ENCODE measurements at places on chromosomes 5 and 9.

DNA sequence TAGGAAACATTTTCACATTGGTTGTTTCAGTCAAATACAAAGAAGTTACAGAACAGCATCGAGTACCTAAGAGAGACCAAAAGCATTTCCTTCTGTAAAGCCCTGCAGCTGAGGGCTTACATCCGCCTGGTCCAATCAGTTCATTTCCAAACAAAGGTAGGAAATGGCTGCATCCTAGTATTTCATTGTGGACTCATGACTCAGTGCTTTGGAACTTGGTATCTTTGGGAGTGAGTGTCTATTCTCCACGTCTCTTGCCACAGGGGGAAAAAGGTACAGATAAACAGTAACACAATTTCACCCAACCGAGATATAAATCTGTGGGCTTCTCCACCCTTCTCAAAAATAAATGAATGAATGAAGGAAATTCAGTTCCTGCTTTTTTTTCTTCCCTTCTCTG lies 75.4 kb downstream of the NFIB start:
- H3K27ac ChIP-seq: no peak overlapping the region
- H3K36me3 ChIP-seq: no peaks in the 10 kb centered on the region
- DNase-seq: no peak
- no peak overlapping the region for H3K4me3 ChIP-seq
- no peaks in the 10 kb centered on the region for H3K27me3 ChIP-seq

DNA sequence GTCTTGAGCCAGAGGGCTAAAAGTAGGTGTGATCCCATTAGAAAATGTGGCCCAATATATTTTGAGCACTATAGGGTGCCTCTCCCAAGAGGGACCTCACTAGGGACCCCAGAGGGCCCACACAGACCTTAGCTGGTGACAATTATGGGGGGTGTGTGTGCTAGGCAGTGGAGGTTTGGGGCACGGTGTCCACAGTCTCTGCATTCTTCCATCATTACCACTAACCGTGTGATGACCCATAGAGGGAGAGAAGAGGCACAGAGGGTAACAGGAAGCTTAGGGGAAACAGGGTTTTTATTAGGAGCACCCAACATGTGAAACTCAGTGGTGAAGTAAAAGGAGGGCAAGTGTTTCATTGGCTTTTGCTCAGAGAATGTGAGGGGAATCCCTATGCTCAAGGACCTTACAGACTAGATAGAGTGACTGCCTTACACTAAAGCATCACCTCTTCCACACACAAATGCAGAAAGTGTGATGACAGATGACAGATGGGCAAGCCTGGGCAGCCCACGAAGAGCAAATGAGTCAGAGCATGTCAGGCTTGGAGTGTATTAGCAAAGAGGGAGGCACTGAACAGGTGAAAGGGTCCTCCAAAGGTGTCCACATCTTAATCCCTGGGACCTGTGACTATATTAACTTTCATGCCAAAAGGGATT lies 2.5 kb upstream of the ACTL7A start:
- H3K4me3 ChIP-seq: no peak overlapping the region
- DNase-seq: no peak
- H3K4me1 ChIP-seq: no peaks in the 10 kb centered on the region
- H3K27me3 ChIP-seq: no peaks in the 10 kb centered on the region
- H3K27ac ChIP-seq: no peak overlapping the region

- no peak for DNase-seq
- peak overlapping the region; percentile 83 for H3K27ac ChIP-seq
- H3K27me3 ChIP-seq: no peaks in the 10 kb centered on the region
- peaks cover 53% of the 10 kb centered on the region for H3K4me1 ChIP-seq
- no peaks in the 10 kb centered on the region for H3K36me3 ChIP-seq
Observed at GRCh38 chr9:129352146-129352865, 174.2 kb upstream of the IER5L start.

GRCh38 chr9:38038307-38039089 lies 30.5 kb downstream of the SHB start:
- no peak overlapping the region for H3K27ac ChIP-seq
- no peak for DNase-seq
- no peaks in the 10 kb centered on the region for H3K36me3 ChIP-seq
- no peak overlapping the region for H3K4me3 ChIP-seq
- peaks cover 79% of the 10 kb centered on the region for H3K4me1 ChIP-seq

GRCh38 chr5:107146901-107147300 lies 523.8 kb downstream of the EFNA5 start:
- no peak overlapping the region for H3K27ac ChIP-seq
- H3K36me3 ChIP-seq: no peaks in the 10 kb centered on the region
- no peak for DNase-seq
- no peak overlapping the region for H3K4me3 ChIP-seq

GRCh38 chr9:106752581-106752980 lies 110.4 kb upstream of the ZNF462 start:
- no peak overlapping the region for H3K4me3 ChIP-seq
- H3K27ac ChIP-seq: no peak overlapping the region
- no peaks in the 10 kb centered on the region for H3K27me3 ChIP-seq
- H3K4me1 ChIP-seq: no peaks in the 10 kb centered on the region
- DNase-seq: no peak

- H3K27ac ChIP-seq: no peak overlapping the region
- no peaks in the 10 kb centered on the region for H3K27me3 ChIP-seq
- no peak overlapping the region for H3K4me3 ChIP-seq
- no peaks in the 10 kb centered on the region for H3K4me1 ChIP-seq
- no peaks in the 10 kb centered on the region for H3K36me3 ChIP-seq
Observed at GRCh38 chr5:137901011-137901817, 12.0 kb downstream of the PKD2L2 start.

DNA sequence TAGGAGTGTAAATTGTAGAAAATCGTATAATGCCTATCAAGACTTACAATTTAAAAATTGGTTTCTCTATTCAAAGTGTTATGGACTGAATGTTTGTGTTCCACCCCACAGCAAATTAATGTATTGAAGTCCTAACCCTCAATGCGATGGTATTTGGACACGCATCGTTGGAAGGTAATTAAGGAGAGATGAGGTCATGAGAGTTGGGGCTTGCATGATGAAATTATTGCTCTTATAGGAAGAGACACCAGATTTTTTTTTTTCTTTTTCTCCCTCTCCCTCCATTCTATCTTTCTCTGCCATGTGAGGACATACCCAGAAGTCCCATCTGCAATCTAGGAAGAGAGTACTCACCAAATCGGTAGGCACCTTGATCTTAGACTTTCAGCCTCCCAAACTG lies 189.2 kb downstream of the MAN2A1 start:
- no peak for DNase-seq
- H3K27me3 ChIP-seq: no peaks in the 10 kb centered on the region
- H3K27ac ChIP-seq: no peak overlapping the region
- no peaks in the 10 kb centered on the region for H3K36me3 ChIP-seq
- H3K4me3 ChIP-seq: no peak overlapping the region

DNA sequence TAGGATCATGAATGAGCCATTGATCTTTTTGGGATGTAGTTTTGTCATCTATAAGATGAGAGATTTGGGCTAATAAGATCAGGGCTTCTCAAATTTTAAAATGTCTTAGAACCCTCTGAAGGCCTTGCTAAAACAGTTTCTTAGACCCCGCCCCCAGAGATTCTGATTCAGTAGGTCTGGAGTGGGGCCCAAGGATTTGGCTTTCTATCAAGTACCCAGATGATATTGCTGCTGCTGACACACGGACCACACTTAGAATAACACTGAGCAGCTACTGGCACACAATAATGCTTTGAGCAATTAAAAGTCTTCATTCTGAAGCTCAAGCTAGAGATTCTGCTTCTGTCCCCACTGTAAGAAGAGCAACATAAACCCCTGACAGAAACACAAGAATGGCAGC lies 216.7 kb downstream of the SMARCA2 start:
- no peaks in the 10 kb centered on the region for H3K27me3 ChIP-seq
- no peak for DNase-seq
- no peak overlapping the region for H3K27ac ChIP-seq
- no peaks in the 10 kb centered on the region for H3K36me3 ChIP-seq
- H3K4me1 ChIP-seq: peaks cover 14% of the 10 kb centered on the region

- H3K36me3 ChIP-seq: no peaks in the 10 kb centered on the region
- no peaks in the 10 kb centered on the region for H3K27me3 ChIP-seq
- H3K4me1 ChIP-seq: no peaks in the 10 kb centered on the region
- DNase-seq: no peak
Observed at GRCh38 chr5:65141493-65141892, 340.2 kb downstream of the ADAMTS6 start.

DNA sequence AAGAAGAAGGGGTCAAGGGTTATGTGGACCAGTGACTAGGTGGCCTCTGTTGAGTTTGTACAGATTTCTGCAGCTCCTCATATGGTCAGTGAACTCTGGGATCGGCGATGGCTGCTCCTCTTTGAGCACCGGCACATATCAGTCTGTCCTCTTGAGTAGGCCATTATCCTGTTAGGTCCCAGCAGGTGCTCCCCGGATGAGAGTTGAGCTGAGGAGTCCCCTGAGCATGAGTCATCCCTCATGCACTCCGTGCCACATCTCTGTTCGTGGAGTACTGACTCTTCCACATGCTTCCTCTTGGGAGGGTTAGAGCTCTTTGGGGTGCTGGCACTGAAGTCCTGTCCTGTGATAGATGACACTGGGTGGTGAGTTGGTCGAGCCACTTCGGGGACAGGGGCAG lies 143.7 kb downstream of the PTTG1 start:
- H3K4me3 ChIP-seq: no peak overlapping the region
- H3K36me3 ChIP-seq: no peaks in the 10 kb centered on the region
- DNase-seq: no peak

- H3K4me1 ChIP-seq: no peaks in the 10 kb centered on the region
- DNase-seq: no peak
- H3K27ac ChIP-seq: no peak overlapping the region
- H3K36me3 ChIP-seq: peaks cover 4% of the 10 kb centered on the region
Observed at GRCh38 chr9:37760416-37761161, 7.0 kb downstream of the TRMT10B start.

DNA sequence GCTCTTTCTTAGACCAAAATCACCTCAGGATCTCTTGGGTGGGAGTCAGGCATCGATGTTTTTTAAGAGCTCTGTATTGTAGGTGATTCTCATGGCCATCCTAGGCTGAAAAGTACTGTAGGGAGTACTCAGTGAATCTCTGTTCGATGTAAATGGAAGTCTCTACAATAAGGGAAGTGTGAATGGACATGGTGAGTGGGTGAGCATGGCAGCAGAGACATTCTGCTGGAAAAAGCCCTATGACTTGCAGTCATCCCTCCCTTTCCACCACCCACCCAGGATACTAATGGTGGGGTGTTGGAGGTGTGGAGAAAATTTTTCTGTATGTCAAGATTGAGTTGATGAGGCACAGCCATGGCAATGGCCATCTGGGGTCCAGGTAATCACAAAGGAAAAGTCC lies 30.9 kb downstream of the ZNF366 start:
- H3K4me3 ChIP-seq: no peak overlapping the region
- no peaks in the 10 kb centered on the region for H3K36me3 ChIP-seq
- no peaks in the 10 kb centered on the region for H3K27me3 ChIP-seq
- peaks cover 28% of the 10 kb centered on the region for H3K4me1 ChIP-seq
- no peak for DNase-seq
- no peak overlapping the region for H3K27ac ChIP-seq
